Effector memory CD8-positive, alpha-beta T cell (primary cell): ENCODE measurements at places on chromosomes 16 and 17.

DNA sequence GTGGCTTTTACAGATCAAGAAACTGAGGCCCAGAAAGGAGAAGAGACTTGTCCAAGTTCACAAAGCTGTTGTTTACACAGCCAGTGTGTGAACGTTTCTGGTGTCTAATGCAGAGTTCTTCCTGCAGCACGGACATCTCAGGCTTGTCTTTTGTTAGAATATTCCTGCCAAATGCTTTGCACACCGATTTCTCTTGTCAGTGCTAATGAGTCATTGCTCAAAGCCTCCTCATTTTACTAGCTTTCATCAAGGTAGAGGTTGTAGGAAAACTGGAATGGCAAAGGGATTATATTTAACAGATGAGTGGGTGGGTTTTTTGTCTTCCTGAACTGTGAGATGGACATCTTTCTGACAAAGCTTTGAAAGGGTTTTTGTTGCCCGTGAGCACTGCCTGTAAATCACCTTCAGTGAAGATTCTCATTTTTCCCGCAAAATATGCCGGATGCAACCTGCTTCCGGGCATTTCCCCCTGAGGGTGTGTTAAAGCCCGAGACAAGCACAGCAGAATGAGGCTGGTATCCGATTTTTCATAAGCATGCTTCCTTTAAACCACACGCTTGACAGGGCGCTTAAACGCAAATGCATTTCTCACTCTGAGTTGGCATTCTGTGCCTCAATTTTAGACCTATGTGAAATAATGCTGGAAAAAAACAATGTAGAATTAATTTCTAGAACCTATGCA lies 14.7 kb downstream of the PMM2 start:
- no peak for DNase-seq

- DNase-seq, result no peak
Measured at GRCh38 chr17:14436266-14436665, 135.4 kb downstream of the HS3ST3B1 start.

GRCh38 chr17:61461967-61462718 lies 9.9 kb downstream of the TBX4 start:
- DNase-seq, result no peak

- DNase-seq, result no peak
Measured at GRCh38 chr17:7572338-7572587, 7.2 kb upstream of the CD68 start.

- DNase-seq, result no peak
Measured at GRCh38 chr16:55280587-55280986, 43.4 kb upstream of the IRX6 start.

DNA sequence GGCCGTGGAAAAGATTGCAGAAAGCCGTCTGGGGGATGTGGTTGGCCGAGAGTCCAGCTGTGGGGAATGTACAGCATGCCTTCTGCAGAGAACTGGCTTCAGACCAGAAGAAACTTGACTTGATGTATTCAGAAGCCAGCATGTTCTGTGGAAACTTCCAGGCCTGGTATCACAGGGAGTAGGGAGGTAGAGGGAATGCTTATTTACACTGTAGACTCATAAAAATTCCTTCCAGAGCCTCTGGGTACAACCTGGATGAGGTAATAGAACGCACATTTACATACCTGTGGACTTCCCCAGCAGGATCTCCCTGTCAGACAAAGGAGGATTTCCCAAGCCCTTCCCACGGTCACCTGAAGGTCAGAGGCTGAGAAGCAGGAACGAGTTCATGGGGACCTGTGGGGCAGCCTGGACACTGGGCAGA lies 11.8 kb upstream of the GAS7 start:
- DNase-seq, result no peak

GRCh38 chr16:58345574-58346354 lies 46.5 kb upstream of the GINS3 start:
- DNase-seq, result no peak

GRCh38 chr17:13154930-13155329 lies 137.1 kb upstream of the ELAC2 start:
- no peak for DNase-seq

DNA sequence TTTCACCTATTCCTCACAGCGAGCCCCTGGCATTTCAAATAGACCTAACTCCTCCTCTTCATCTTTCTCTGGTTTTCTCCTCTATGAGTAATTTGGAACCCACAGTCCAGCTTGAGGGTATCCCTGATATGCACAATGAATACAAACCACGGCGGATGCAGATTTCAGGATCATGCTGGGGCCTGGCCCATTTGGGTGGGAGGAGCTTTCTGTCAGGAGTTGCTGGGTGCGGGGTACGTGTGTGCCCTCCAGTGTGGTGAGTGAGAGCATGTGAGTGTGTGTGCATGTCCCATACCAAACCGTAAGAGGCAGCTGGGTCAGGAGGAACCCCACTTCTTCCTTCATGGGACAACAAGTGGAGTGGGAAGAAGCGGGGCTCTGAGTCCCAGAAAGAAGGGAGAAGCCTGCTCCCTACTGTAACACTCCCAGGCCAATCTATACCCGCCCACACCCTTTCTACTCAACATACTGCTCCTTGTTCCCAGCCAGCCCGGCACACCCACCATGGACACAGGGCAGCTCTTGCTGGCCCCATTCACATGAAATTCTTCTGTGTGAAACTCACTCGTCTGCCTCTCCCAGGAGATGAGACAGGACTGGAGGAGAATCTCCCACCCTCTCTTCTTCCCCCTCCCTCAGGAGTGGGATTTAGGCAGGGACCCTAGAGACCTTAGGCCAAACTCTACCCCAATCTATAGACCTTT lies 18.4 kb downstream of the CNTNAP1 start:
- DNase-seq, result no peak

DNA sequence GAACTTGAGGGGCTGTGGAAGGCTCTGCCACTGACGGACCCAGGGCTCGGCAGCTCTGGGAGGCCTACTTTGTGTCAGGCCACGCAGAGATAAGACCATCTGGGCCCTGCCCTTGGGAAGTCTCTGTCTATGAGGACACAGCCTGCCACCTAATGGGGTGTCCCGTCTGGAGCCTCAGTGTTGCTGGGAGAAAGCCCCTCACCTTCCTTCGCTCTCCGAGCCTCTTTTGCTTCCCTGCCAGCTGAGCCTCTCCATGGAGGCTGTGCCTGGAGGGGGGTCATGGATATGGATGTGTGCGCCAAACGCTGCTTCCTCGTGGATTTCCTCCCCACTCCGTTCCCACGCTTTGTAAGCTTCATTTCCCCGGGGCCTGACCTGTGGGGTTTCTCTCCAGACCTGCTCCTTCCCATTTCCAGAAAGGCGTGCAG lies 228.8 kb downstream of the SEC14L1 start:
- DNase-seq, result no peak

DNA sequence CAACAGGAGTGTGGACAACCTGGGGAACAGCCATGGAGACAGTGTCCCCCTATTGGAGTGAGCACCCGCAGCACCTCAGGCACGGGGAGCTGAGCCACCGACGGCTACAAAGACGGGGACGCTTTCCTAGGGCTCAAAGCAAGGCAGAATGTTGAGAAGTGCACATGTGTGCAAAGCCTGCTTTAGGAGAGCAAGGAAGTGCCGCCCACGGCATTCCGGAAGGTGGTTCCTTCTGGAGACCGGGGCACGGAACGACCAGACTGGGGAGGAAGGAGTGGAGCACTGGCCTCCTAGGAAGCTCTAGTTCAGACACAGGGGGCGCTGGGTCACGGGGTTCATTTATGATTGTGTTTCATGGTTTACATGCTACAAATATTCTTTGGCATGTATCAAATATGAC lies 52.2 kb downstream of the TBC1D16 start:
- DNase-seq, result no peak

DNA sequence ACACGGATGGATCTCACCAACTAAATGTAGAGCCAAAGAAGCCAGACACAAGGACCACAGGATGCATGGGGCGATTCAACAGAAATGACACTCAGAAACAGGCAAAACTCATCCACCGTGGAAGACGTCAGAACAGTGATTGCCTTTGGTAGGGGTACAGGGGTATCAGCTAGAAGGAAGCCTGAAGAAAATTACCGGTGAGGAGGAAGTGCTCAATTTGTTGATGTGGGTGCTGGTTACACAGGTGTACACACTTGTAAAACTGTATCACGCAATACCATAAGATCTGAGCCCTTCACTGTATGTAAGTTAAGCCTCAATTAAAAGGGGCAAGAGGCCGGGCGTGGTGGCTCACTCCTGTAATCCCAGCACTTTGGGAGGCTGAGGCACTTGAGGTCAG lies 226.1 kb downstream of the C16orf78 start:
- DNase-seq, result no peak

GRCh38 chr16:4958510-4959438 lies 644 bp downstream of the SEC14L5 start:
- no peak for DNase-seq

DNA sequence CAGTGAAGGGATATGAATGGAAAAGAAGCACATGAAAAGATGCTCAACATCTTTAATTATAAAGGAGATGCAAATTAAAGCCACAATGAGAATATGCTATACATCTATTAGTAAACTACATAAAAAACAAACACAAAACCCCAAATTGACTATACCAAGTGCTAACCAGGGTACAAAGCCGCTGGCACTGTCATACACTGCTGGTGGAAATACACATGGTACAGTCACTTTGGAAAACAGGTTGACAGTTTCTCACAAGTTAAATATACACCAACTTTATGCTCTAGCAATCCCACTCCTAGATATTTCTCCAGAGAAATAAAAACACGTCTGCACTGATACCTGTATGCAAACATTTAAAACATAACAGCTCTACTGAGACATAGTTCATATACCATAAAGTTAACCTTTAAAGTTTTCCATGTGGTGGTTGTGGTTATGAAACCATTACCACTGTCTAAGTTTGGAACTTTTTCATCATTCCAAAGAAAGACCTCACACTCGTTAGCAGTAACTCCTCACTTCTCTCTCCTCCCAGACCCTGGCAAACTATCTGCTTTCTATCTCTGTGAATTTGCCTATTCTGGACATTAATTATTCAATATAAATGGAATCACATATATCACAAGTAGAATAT lies 42.7 kb downstream of the ADGRG5 start:
- no peak for DNase-seq

DNA sequence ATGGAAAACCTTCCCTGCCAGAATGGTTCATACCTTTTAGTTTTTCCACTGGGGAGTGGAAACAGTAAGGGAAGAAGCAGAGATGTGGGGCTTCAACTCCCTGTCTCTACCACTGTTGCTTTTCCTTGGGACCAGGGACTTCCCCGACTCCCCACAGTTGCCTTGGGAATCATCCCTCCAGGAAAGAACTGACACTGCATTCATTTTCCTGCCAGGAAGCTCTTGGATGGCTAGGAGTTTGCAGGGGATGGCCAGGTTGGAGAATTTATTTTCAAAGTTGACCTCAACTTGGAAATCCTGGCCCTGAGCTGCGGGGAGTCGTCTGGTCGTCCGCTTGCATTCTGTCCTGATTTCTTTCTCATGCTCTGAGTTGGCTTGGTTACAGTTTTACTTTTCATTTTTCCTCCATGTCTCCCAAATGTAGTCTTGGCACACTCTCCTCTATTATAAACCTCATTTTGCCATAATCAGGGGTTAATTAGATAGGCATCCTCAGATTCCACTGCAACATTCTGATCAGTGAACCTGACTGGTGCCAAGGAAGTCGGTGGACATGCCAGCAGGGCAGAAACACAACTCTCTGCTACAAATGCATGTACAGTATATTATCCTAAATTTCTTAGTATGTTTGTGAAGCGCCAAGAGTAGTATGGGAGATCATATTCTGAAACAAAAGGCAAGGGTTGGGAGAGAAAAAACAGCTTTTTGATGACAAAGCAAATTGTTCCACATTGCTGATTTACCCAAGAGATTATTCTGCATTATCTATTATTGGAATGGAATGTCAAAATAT lies 220.5 kb upstream of the XYLT1 start:
- DNase-seq, result no peak

DNA sequence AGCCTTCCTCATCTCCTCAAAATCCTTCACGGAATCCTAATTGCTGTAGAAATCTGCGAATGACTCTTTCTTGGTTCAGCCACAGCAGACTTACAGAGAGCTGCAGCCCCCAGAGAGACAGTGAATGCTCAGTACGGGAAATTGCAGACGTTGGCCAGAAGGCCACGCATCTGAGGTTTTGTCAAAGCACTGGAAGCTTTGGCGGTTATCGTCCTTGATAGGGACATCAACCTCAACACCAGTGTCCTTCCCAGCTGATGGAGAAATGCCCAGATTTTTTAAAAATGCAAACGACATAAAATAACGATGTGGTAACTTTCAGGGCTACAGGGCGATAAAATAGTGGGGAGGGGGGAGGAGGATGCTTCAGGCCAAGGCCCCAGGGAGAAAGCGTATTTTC lies 166.6 kb upstream of the CIBAR2 start:
- no peak for DNase-seq
